ENCODE measurements at places on chromosomes 2 and 18. TPM values are rescaled to one million over a fixed set of nuclear protein-coding genes. Genes with fewer than 3 reads are reported as not detected.

NYAP2 gene
- total RNA-seq: not detected

CABYR gene
- 0.16 TPM for total RNA-seq

RAB6C gene
- not detected for total RNA-seq

ANKRD62 gene
- not detected for total RNA-seq

NIFK gene
- 125 TPM for total RNA-seq

LOXHD1 gene
- total RNA-seq: not detected

FAM110C gene
- total RNA-seq: 5.7 TPM

NIF3L1 gene
- 23.9 TPM for total RNA-seq

NPAS2 gene
- total RNA-seq: 5.6 TPM

- H3K4me3 ChIP-seq: no peak overlapping the region
- H3K27me3 ChIP-seq: peaks cover 12% of the 10 kb centered on the region
- no peak overlapping the region for H3K27ac ChIP-seq
- no peak for DNase-seq
- H3K4me1 ChIP-seq: peaks cover 7% of the 10 kb centered on the region
- no peaks in the 10 kb centered on the region for H3K36me3 ChIP-seq
Measured at GRCh38 chr2:128504246-128505149, 185.8 kb upstream of the HS6ST1 start.

GRCh38 chr2:201859949-201860348, 53.6 kb downstream of the CDK15 start:
- DNase-seq: no peak
- H3K36me3 ChIP-seq: no peaks in the 10 kb centered on the region
- H3K27me3 ChIP-seq: peaks cover 39% of the 10 kb centered on the region
- H3K27ac ChIP-seq: no peak overlapping the region

DNA sequence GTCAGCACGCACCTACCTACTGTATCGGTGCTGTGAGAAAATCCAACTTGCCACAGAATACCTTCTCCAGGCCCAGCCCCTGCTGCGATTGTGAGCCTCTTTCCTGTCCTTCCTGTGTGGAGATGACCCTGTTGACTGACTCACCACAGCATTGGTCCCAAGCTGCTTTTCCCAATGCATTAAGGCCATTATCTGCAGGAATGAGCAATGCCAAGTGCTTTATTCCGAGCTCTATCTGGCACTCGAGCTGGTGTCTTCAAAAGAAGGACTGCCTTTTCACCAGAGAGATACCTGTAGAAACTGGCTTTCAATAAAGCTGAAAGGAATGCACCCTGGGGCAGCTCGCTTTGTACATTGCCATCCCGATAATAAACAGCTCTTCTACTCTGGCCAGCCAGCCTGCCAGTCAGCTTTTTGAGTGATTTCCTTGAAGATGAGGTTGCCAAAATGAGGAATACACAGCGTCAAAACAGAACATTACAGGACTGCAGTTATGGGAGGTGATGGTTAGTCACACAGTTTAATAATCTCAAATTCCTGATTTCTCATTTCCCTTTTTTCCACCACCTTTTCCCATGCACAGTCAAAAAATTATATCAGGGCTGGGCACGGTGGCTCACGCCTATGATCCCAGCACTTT, 8.3 kb upstream of the RNF103 start:
- peaks cover 17% of the 10 kb centered on the region for H3K27me3 ChIP-seq
- no peaks in the 10 kb centered on the region for H3K4me1 ChIP-seq
- H3K4me3 ChIP-seq: no peak overlapping the region
- H3K27ac ChIP-seq: no peak overlapping the region
- H3K36me3 ChIP-seq: no peaks in the 10 kb centered on the region

DNA sequence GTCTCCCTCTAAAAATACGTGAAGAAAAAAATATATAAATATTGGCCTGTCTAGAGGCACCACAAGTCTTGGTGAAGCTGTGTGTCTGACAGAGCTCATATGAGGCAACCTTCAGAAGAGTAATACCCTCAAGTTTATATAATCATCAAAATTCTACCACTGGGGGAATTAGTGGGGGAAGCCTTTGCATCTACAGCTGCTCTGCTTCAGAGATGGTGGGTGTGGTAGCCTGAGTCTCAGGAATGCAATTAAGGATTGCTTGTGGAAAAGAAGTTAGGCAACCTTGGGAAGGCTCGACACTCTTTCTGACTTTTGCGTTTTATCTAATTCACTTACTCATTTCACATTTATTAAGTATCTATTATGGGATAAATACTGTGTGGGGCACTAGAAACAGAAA, 17.4 kb downstream of the TPGS2 start:
- H3K27ac ChIP-seq: no peak overlapping the region
- H3K36me3 ChIP-seq: peaks cover 56% of the 10 kb centered on the region
- DNase-seq: no peak
- H3K4me1 ChIP-seq: peaks cover 4% of the 10 kb centered on the region
- no peak overlapping the region for H3K4me3 ChIP-seq

DNA sequence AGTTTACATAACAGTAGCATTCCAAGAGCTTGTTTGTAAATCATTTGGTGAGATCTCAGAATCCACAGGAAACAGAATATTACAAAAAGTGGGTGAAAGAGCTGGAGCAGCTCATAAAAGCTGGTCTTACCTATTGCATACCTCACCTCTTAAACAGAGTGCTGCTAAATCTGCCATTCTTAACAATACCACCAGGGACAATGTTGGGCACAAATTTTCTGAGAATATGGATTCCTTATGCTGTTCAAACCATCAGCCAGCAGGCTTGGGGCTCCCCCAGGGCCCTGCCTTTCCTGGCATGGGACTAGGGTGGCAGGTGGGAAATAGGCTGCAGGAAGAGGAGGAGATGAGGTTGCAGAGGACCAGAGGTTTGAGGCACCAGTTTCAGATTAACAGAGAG, 55.6 kb downstream of the TGFA start:
- peaks cover 29% of the 10 kb centered on the region for H3K27me3 ChIP-seq
- no peaks in the 10 kb centered on the region for H3K4me1 ChIP-seq
- no peaks in the 10 kb centered on the region for H3K36me3 ChIP-seq
- no peak overlapping the region for H3K4me3 ChIP-seq

GRCh38 chr2:23813438-23813837, 113.5 kb downstream of the ATAD2B start:
- H3K27ac ChIP-seq: no peak overlapping the region
- peaks cover 15% of the 10 kb centered on the region for H3K4me1 ChIP-seq
- no peaks in the 10 kb centered on the region for H3K27me3 ChIP-seq
- H3K36me3 ChIP-seq: peaks cover 27% of the 10 kb centered on the region
- no peak overlapping the region for H3K4me3 ChIP-seq

GRCh38 chr18:34805878-34806351, 95.8 kb downstream of the DTNA start:
- no peak overlapping the region for H3K27ac ChIP-seq
- H3K36me3 ChIP-seq: no peaks in the 10 kb centered on the region
- no peak for DNase-seq

DNA sequence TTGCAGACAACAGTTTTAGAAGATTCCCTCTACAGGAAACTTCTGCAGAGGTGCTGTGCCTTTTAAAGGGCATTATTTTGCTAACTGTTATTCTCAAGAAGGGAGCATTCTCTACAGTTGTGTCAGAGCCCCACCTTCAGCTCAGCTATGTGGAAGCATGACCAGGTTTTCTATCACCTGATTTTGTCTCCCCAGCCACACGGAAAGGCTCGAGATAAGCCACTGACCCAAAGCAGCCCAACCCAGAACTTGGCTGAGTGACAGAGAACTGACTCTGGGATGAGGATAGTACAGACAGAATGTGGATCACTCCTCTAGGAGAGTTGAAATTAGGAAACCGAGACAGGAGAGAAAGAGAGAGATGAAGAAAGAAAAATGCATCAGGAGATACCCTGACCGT, 10.7 kb downstream of the COL4A4 start:
- no peak for DNase-seq
- H3K4me1 ChIP-seq: no peaks in the 10 kb centered on the region
- no peak overlapping the region for H3K27ac ChIP-seq
- no peaks in the 10 kb centered on the region for H3K36me3 ChIP-seq
- peaks cover 12% of the 10 kb centered on the region for H3K27me3 ChIP-seq

DNA sequence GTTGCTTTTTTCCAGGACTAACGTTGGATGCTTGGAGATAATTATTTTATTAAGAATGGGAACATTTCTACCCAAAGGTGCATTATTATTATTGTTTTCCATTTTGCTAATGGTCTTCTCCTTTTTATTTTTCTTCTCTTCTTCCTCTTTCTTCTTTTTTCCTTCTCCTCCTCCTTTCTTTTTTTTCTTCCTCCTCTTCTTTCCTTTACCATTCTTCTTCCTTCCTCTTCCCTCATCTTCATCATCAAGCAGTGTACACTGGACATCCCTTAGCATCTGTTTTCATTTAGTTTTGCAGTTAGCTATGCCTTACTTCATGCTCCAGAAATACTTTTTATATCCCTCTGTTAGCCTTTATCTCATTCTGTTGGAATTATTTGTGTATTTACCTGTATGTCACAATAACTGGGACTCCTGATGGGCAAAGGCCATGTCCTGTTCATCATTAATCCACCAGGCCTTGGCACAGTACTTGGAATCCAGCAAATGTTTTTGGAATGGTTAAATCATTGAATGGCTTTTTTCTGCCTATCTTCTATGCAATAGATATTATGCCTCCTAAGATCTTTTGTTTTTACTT, 162.7 kb downstream of the CAMKMT start:
- no peak overlapping the region for H3K4me3 ChIP-seq
- DNase-seq: no peak
- no peak overlapping the region for H3K27ac ChIP-seq

GRCh38 chr2:205914213-205915129, 171.5 kb downstream of the INO80D start:
- H3K27ac ChIP-seq: no peak overlapping the region
- no peaks in the 10 kb centered on the region for H3K36me3 ChIP-seq
- H3K27me3 ChIP-seq: peaks cover 28% of the 10 kb centered on the region
- no peaks in the 10 kb centered on the region for H3K4me1 ChIP-seq
- DNase-seq: no peak

- H3K36me3 ChIP-seq: no peaks in the 10 kb centered on the region
- no peak overlapping the region for H3K27ac ChIP-seq
- no peaks in the 10 kb centered on the region for H3K27me3 ChIP-seq
Measured at GRCh38 chr2:146123256-146123655, 1603.3 kb upstream of the ZEB2 start.

- DNase-seq: no peak
- H3K4me3 ChIP-seq: no peak overlapping the region
- H3K36me3 ChIP-seq: no peaks in the 10 kb centered on the region
- peaks cover 2% of the 10 kb centered on the region for H3K4me1 ChIP-seq
Measured at GRCh38 chr2:8641301-8641965, 40.4 kb upstream of the ID2 start.

GRCh38 chr18:75700561-75700960, 273.1 kb upstream of the SMIM21 start:
- no peak overlapping the region for H3K4me3 ChIP-seq
- H3K4me1 ChIP-seq: no peaks in the 10 kb centered on the region
- no peaks in the 10 kb centered on the region for H3K27me3 ChIP-seq
- no peak for DNase-seq

- H3K36me3 ChIP-seq: no peaks in the 10 kb centered on the region
- H3K4me3 ChIP-seq: no peak overlapping the region
- no peak for DNase-seq
Measured at GRCh38 chr18:12895626-12896025, 11.6 kb upstream of the PTPN2 start.

- H3K36me3 ChIP-seq: no peaks in the 10 kb centered on the region
- H3K4me1 ChIP-seq: no peaks in the 10 kb centered on the region
- no peak overlapping the region for H3K27ac ChIP-seq
- H3K27me3 ChIP-seq: no peaks in the 10 kb centered on the region
- no peak for DNase-seq
Measured at GRCh38 chr2:220104871-220105351, 477.5 kb downstream of the SLC4A3 start.

- no peaks in the 10 kb centered on the region for H3K4me1 ChIP-seq
- DNase-seq: no peak
- no peak overlapping the region for H3K27ac ChIP-seq
- H3K27me3 ChIP-seq: peaks cover 8% of the 10 kb centered on the region
- H3K36me3 ChIP-seq: no peaks in the 10 kb centered on the region
- no peak overlapping the region for H3K4me3 ChIP-seq
Measured at GRCh38 chr2:6792883-6793282, 72.8 kb downstream of the CMPK2 start.

- no peak overlapping the region for H3K4me3 ChIP-seq
- DNase-seq: no peak
- no peak overlapping the region for H3K27ac ChIP-seq
Measured at GRCh38 chr2:240739797-240740196, 48.1 kb downstream of the AQP12A start.

GRCh38 chr18:44539926-44540325, 140.8 kb upstream of the SETBP1 start:
- H3K4me3 ChIP-seq: no peak overlapping the region
- no peaks in the 10 kb centered on the region for H3K36me3 ChIP-seq
- no peak for DNase-seq
- no peak overlapping the region for H3K27ac ChIP-seq

DNA sequence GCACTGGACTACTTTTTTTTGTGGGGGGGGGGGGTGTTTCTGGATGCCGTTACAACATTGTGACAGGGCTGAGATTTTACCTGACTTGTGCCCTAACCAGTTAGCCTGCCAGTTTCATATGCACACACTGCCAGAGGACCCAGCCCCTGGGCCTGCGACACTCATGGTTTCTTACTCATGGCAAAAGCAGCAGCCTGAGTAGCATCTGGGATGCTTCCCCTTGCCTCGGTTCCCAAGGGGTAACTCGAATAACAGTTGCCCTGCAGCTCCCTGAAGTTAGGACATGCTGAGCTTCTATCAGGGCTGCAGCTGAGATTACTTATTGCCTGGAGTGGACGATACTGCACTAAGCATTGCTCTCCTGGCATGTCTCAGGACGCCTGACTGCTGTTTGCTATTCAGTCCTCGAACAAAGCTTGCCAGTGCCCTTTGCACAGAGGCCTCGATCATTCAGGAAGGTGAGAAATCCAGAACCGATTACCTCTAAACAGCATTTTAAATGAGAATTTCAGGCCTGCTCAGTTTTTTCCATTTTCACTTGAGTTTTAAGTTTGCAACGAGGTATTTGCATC, 47.9 kb downstream of the TRPM8 start:
- no peak overlapping the region for H3K27ac ChIP-seq
- H3K4me3 ChIP-seq: no peak overlapping the region
- H3K36me3 ChIP-seq: no peaks in the 10 kb centered on the region
- H3K27me3 ChIP-seq: peaks cover 11% of the 10 kb centered on the region
- H3K4me1 ChIP-seq: peaks cover 5% of the 10 kb centered on the region

DNA sequence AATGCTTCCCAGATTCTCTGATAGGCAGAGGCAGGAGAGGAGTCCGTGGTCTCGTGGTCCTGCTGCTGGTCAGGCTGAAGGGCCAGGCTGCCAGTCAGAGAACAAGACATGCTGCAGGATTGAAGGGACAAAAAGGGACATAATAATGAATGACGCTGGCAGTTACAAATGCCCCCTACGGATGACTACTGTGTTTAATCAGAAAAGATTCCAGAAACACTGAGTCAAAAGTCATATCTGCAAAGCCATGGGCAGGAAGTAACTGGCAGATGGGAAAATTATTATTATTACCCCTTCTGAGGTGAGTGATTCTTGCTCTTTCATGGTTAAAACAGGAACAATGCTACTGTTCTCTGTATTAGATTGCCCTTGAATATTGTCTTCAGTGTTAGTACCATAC, 19.0 kb downstream of the LCT start:
- peaks cover 36% of the 10 kb centered on the region for H3K4me1 ChIP-seq
- no peaks in the 10 kb centered on the region for H3K27me3 ChIP-seq
- H3K4me3 ChIP-seq: no peak overlapping the region

DNA sequence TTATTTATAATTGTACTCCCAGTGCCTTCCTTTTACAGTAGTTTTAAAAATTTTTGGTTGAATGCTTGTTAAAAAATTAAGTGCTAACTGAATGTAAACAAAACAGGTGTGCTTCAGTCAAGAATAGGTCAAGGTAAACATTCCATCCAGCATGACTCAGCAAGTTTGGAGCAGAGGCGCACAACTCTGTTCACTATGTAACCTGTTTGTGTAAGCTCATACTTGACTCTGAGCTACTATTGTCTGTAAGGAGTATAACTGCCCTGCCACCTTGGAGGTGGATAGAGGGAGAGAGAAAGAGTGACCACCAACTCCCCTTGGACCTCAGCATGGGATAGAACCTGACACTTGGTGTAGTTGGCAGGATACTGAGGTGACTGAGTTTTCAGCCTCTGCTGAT, 207.4 kb upstream of the SYT4 start:
- H3K27me3 ChIP-seq: no peaks in the 10 kb centered on the region
- H3K27ac ChIP-seq: no peak overlapping the region
- no peak for DNase-seq
